ENCODE measurements at places on chromosomes 3 and 15.
A peak's percentile ranks its signal among the peaks of the same experiment; 100 is the strongest.

GRCh38 chr15:98874773-98875172 lies 132.8 kb downstream of the PGPEP1L start:
- peak; percentile 19 for DNase-seq

DNA sequence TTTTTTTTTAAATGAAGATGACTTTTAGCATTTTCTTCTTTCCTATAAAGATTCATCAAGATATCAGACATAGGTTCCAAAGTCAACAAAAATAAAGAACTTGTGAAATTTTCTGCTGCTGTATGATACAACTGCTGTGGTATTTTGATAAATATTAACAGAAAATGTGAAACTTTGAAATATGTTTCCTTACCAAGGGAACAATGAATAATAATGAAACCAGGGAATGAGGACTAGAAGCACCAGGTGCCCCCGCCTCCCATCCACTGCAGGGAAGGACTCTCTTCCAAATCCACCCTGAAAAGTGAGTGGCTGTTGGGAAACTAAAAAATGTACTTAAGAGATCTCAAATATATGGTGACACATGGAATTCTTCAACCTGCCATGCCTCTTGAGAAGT lies 198.4 kb downstream of the FHIT start:
- DNase-seq, result no peak

GRCh38 chr15:40379853-40380252 lies 2.7 kb upstream of the KNSTRN start:
- DNase-seq, result peak; percentile 91

DNA sequence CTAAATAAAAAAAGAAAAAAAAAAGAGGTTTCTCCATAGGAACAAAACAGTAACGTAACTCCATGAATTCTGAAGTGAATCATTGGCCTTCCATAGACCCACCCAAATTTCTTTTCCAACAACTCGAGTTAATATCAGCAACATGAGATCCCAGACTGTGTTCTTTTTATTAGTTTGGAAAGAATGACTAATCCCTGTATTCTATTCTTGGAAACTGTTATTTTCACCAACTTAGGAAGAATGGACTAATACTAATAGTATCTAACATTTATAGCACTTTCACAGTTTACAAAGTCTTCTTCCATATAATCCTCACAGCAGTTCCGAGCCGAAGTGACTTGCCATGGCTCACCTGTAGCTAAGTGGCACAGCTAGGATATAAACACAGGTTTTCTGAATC lies 72.7 kb upstream of the SLC4A7 start:
- DNase-seq, result no peak

DNA sequence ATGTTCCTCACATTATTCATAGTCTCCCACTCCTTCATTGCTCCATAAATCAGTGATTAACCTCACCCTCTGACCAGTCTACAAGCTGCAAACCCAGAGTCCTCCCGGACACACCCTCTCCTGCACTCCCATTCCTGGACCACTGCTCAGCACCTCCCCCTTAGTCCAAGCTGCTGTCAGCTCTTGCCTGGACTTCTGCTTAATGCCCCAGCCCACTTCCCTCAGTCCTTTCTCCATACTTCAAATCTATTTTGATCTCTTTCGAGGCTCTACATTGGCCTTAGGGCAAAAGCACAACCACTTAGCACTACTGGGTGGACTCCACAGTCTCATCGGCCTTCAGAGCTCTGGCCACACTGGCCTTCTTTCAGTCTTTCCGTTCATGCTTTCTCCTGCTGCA lies 79.4 kb upstream of the FAM98B start:
- no peak for DNase-seq

DNA sequence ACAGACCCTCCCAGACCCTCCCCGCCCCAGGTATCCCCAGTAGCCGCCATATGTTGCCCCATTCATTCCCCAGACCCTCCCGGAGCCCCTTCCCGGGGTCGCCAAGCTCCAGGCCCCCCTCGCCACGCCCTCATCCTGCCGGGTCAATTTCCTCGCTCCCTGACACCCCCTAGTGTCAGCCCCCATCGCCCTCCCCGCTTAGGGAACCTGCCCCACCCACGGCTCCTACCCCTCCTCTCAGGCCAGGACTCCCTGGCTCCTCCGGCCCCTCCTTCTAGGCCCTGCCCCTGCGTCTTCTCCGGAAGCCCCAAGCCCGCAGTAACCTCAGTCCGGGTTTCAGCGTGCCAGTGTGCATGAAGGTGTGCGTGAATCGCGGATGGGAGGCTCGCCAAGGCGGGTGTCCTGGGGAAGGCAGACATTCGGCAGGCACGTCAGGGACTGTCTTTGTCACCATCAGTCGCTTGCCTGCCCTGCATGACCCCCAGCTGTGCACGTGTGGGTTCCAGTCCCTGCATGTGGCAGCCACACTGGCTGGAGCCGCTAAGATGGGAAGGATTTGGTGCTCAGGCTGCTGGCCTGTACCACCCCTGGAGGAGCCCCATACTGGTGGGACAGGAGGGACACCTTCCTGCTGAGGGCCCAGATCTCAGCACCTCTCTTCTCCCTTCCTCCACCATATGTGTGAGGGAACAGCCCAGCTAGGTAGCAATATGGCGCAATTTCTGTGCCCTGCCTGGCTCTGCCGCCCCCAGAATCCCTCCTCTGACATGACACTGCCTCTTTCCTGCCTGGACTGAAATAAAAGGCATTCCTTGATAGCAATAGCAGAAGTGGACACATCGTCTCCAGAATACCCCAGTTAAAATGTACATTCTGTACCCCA lies 693 bp downstream of the DISP2 start:
- no peak for DNase-seq

DNA sequence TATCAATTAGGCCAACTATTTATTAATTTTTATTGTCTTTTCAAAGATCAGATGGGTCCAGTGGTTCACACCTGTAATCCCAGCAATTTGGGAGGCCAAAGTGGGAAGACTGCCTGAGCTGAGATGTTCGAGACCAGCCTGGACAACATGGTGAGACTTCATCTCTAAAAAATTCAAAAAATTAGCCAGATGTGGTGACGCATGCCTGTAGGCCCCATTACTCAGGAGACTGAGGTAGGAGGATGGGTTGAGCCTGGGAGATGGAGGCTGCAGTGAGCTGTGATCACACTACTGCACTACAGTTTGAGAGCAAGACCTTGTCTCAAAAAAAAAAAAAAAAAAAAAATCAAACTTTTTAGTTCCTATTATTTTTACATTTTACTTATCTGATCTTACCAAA lies 8.2 kb downstream of the AP3S2 start:
- DNase-seq, result no peak

- DNase-seq, result no peak
These were observed 271.5 kb downstream of the XXYLT1 start for GRCh38 chr3:194999491-194999890.

GRCh38 chr3:27971600-27971999 lies 249.5 kb upstream of the EOMES start:
- DNase-seq, result no peak

DNA sequence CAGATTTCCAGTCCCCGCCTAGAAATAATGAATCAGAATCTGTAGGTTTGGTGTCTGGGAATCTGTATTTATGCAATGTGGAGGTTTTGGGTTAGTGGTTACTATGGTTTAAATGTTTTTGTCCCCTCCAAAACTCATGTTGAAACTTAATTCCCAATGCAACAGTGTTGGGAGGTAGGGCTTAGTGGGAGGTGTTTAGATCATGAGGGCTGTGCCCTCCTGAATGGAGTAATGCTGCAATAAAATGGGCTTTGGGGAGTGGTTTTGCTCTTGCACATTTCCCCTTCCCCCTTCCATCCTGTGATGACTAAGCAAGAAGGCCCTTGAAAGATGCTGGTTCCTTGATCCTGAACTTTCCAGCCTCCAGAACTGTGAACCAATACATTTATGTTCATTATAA lies 9.2 kb upstream of the RFC4 start:
- peak; percentile 74 for DNase-seq

- no peak for DNase-seq
These were observed 16.1 kb upstream of the SEC61A1 start for GRCh38 chr3:128036119-128036518.

- DNase-seq, result no peak
These were observed 31.0 kb upstream of the RBMS3 start for GRCh38 chr3:29249829-29250345.

DNA sequence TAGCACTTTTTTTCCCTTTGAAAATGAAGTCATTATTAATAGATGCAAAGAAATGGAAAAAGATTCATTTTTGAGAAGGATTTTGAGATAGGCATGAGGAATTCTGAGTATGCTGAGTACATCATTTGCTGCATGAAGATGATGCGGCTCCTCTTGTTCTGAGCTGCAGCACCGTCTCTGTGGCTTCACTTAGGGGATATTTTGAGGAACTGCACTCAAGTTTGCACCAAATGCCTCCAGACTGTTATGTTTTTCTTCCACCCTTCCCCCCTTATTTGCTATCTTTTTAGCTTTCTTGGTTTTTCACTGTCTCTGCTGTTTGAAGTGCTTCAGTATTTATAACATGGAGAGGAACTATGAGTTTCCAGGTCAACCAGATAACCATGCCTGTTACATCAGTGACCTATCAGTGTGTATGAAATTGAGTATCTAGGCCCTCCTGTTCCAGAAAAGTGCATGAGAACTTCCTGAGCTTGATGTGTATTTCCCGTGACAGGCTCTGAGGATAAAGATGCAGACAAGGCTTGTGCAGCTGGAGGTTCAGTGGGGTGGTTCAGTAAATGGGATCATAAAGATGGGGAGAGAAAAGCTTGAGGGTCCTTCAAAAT lies 128.7 kb downstream of the PDCD6IP start:
- DNase-seq, result no peak

DNA sequence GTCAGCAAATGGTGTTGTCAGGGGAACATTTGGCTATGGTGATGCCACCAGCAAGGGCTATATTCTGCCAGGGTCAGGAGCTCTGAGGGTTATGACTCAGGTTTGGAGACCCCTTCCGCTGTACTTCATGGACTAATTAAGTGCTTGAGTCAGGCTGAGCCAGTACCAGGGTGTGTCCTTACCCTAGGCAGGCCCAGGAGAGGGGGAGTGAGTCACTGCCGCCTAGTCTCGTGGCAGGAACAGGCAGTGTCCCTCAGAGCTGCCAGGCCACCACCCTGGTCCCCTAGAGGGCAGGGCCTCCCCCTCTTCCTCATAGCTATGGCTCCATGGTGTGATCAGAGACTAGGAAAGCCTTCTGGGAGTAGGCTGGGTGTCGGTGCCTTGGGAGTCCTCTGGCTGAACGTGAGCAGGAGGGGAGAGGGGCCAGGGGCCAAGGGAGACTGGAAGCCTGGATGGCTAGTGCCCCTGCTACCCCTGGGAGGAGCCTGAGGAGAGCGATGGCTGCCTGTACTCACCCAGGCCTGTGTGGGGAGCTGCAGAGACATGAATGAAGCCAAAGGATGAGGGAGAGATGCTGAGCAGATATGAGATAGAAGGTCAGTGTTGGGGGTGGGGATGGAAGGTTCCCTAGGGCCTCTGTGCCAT lies 10.6 kb downstream of the MAPKAPK3 start:
- DNase-seq, result peak; percentile 93

GRCh38 chr3:23052208-23052607 lies 150.9 kb upstream of the UBE2E2 start:
- peak; percentile 87 for DNase-seq

- DNase-seq, result no peak
These were observed 13.7 kb downstream of the NTRK3 start for GRCh38 chr15:88242586-88243555.

DNA sequence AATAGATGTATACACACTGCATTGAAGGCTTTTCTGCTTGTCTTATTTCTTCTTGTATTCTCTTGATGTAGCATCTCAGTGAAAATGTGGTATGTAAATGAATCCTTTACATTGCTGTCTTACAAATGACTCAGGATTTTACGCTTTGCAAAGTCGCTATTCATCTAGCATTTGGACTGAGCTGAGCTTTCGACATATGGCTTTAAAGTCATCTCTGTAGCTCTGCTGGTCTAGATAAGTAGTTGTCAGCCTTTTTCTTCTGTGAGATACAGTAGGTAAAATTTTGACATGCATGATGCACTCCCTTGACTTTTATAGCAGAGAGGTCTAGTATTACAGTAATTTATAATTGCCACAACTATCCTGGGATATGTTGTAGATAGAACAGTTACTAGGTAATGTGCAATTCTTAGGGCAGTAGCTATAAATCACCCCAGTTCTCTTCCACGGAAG lies 16.8 kb downstream of the MEF2A start:
- DNase-seq, result no peak

GRCh38 chr15:66836231-66837030 lies 134.4 kb downstream of the SMAD6 start:
- no peak for DNase-seq

GRCh38 chr3:120678331-120678947 lies 3.6 kb downstream of the HGD start:
- peak; percentile 66 for DNase-seq

DNA sequence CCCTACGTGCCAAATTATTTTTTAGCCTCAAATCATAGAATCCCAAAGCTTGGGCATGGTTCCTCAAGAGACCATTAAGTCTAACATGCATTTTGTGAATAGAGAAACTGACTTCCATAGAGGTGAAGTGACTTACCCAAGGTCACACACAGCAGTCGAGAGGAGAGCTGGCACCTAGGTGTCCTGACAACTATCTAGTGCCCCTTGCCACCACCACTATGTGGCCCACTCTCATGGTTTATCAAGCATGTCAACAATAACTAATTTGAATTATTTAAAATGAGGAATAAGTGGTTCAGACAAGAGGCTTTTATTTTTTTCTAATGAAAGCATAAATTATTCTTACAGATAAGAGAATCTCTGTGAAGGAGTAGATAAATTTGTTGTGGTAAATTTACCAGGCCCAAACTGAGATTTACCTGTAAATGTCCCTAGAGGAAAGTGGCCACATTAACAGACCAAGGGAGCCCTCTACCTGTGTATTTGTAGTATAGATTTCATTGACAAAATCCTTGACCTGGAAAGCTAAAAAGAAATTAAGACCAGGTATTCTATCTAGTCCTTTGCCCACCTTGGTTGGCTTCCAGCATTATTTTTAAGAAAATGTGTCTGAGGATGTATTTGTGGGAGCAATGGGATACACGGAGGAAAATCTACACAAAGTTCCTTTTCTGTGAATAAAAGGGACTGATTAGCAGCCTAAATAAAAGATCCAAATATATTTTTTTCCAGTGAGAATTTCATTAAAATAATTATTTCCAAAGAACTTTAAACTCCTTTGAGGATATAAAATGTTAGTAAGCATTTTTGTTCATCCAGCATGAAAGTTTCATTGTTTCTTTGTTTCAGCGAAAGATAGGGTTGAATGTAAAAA lies 49.1 kb downstream of the IQCH start:
- peak; percentile 16 for DNase-seq

DNA sequence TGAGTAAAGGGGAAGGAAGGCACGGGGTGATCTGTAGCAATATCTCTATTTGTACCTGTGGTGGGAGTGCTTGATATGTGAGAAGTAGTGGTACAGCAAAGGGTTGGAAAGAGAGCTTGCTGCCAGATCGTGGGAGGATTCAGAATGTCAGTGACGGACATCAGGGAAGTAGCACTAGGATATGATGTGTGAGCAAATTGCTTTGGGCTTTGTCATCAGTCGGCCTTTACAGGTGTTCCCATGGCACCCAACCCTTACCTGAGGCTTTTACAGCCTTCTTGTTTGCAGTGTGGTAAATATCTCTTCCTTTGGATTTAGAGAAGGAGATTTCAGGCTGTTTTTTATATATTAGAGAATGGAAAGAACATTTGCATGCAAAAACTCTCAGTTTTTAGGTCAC lies 29.8 kb downstream of the IL1RAP start:
- DNase-seq, result no peak

- DNase-seq, result no peak
These were observed 59.4 kb upstream of the MEF2A start for GRCh38 chr15:99506399-99506798.

Measured in inflammatory macrophage treated with lipopolysaccharide for 4 hours (primary cell).